ENCODE measurements at places on chromosomes 16 and 17.

GRCh38 chr16:3497771-3498170 lies 2.5 kb upstream of the C16orf90 start:
- DNase-seq: no peak

DNA sequence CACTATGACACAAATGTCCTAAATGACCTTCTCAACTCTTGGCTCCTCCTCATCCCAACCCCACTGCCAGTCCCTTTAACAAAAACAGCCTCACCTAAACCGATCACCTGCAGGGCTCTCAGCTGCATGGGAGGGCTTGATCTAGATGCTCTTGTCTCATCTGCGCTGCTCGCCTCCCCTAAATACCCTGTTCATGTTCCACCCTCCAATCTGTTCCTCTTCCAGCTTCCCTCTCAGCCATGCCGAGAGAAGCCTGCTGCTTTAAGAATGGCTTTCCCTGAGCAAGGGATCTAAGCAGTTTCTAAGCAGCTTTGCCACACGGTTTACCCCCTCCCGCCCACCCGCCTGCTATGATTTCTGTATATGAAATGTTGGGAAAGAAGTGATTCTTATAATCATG lies 23.7 kb downstream of the PIPOX start:
- no peak for DNase-seq

DNA sequence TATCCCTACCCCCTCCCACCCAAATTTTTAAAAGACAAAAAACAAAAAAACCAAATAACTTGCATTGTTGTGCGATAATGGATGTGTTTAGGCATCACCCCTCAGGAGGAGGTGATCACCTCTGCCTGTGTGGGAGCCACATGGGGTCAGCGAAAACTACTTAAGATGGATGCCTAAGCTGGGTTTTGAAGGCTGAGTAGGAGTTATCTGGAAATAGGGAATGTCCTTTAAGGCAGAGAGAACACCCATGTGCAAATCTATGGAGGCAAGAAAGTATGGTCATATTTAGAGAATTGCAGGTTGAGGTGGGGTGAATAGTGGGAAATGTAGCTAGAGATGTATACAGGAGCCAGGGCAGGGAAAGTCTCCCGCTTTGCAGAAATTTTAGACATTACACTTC lies 5.6 kb upstream of the TACO1 start:
- DNase-seq: no peak

- no peak for DNase-seq
Observed at GRCh38 chr17:76658242-76658662, 14.7 kb upstream of the ST6GALNAC1 start.

DNA sequence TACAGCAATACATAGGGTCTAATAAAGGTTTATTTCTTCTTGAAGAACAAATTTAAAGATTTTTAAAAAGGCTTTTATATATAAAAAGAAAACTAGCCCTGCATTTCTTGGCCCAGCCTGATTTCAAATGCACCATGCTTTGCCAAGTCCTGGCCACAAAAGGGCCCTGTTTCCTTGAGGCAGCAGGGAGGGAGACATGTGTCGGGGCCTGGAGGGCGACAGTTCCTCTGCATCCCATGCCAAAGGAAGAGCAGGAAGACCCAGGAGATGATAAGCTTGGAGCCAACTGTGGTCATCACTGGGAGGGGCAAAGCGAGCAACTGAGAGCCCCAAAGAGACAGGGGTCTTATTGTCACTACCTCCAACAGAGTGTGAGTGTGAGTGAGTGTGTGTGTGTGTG lies 571.5 kb upstream of the PSMD7 start:
- DNase-seq: no peak

DNA sequence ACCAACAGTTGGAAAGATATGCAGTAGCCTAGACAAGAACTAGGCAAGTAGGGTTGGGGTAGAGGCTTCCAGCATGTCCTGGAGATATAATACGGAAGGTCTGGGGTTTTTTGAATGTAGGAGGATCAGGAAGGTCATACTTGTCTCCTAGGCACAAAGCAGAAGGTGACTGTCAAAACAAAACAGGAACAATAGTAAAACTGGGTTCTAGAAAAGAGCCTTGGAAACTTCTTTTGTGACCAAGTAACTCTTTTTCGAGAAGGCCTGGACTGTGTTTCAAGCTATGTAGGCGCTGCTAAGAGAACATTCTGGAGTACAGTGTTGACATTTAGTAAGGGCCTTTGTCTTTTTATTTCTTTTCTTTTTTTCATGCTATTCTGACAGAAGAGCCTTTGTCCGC lies 26.9 kb upstream of the TENT4B start:
- DNase-seq: no peak

DNA sequence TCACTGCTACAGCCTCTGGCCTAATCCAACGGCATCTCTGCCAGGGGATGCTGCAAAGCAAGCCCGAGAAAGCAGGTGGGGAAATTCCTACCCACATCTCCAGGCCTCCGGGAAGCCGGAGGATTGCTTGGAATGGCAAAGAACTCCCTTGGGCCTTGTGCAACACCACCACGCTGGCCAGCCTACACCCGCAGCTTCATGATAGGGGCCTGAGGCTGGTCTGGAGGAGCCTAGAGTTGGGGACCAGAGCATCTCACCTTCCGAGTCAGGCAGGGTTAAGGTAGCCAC lies 20.3 kb downstream of the GGA3 start:
- DNase-seq: peak; percentile 24

GRCh38 chr16:19980632-19981265 lies 92.9 kb downstream of the GPR139 start:
- DNase-seq: no peak

- DNase-seq: peak; percentile 90
Observed at GRCh38 chr17:63445954-63446752, at the start of gene CYB561. CYB561 (minus strand) TSS chr17:63446306; CDS start chr17:63437547, 8,759 bp downstream.

DNA sequence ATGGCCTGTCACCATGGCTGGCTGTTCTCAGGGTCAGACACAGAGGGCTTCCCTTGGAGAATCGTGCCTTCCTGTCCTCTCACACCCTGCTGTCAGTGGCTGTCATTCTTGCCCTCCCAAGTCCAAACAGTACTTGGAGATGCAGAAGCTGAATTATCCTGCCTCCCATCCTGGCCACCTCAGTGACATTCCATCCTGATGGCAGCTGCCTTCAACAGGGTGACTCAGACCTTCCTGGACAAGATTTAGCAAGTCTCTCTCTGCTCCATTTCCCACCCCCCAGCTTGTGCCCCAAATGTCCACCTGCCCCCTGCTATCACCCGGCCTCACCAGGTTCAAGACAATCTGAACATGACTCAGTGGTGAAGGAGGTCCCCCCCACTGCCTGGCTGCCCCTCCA lies 4.8 kb upstream of the KRT36 start:
- DNase-seq: peak; percentile 53

DNA sequence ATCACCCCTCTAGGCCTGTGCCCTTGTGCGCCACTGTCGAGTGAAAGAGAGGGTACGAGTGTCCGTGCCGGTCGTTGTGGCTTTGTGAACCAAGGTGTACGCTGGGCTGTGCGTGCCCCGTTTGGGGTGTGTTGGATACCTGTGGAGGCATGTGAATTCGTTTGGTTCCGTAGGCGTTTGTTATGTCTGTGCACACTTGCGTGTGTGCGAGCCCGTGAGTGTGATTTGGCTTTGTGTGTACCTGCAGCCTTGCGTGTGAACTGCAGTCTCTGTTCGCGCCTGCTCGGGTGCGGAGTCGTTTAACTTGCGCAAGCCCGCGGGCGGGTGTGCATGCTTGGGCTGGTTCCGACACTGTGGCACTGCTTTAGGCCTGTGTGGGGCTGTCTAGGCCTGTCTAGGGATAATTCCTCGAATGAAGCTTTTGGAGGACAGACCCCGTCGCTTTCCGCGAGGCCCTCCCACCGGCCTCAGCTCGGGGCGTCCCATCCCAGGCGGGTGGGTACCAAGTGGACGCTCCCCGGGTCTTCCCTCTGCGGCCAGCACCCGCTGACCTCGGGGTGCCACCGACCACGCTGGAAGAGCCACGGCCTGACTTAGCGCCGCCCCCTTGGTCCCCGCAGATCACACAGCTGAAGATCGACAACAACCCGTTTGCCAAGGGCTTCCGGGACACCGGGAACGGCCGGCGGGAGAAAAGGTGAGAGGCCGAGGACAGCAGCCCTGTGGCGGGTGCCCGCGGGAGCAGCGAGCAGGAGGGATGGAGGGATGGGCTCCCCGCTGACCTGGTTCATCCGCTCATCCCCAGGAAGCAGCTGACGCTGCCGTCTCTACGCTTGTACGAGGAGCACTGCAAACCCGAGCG lies 4.4 kb downstream of the TBX2 start:
- no peak for DNase-seq

- no peak for DNase-seq
Observed at GRCh38 chr17:13569398-13570123, 32.2 kb downstream of the HS3ST3A1 start.

GRCh38 chr17:77331301-77331864 lies 190.6 kb downstream of the SEC14L1 start:
- peak; percentile 81 for DNase-seq

- no peak for DNase-seq
Observed at GRCh38 chr16:69508033-69508755, 57.6 kb upstream of the NFAT5 start.

GRCh38 chr17:18857864-18858566 lies at the start of gene PRPSAP2:
PRPSAP2 (plus strand) TSS chr17:18858131; CDS start chr17:18865834, 7,703 bp downstream.
- peak; percentile 99 for DNase-seq

DNA sequence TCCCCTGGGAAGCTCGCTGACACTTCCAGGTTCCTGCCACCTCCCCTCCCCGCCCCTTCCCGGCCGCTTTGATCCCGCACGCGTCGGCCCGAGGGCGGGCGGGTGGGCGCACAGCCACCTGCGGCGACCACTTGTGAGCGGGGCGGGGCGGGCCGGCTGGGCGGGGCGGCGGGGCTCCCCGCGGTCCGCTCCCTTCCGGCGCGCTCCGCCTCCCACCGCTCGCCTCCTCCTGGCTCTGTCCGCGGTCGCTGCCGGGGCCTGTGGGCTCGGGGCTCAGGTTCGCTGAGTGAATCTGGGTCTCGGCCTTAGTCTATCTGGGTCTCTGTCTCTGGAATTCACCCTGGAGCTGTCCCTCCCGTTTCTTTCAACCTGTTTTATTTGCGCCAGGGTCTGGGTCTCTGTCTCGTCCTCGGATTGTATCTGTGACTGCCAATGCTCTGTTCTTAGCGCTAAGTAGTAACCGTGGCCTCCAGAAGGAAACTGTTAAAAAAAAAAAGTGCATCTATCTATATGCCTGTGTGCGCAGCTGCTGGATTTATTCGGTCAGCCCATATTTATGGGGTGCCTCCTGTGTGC lies 2.7 kb upstream of the HES7 start:
- DNase-seq: no peak

DNA sequence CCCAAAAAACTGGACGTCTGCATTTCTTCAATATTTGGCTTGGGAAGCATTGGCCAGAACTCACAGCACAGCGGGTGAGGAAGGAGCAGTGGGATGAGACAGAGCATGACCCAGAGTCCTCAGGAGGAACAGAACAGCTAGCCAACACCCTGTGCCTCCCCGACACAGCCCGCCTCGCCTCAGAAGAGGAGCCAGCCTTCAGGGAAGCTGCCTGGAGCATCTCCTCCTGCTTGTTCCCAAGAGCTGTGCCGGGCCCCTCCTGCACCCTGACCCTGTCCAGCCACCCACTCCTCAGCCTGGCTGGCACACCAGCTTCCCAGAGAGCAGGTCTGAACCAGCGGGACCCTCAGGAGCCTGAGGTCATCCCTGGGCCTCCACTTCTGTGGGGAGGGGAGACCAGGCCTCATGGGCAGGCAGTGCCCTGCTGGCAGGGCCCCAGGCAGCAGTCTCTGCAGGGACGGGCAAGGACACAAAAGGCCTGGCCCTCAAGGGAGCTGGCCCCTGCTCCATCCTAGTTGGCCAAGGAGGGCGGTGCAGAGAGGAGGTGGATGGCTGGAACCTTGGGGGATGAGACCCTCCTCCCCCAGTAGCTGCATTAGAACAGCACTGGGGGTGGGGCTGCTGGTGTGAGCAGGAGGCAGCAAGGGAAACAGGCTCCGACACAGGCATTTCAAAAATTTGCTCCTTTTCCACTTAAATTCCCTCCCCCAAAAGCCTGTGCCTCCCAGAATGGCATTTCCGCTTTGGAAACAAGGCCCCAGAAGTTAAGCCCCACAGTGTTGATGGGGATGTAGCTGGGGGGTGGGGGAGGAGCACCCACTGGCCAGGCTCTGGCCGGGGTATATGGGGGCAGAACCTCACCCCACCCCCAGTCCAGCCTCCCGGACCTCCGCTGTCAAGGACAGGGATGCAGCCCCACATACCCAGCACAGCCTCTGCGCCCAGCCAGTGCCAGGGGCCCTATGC lies 1.8 kb upstream of the BCAR1 start:
- peak; percentile 72 for DNase-seq

DNA sequence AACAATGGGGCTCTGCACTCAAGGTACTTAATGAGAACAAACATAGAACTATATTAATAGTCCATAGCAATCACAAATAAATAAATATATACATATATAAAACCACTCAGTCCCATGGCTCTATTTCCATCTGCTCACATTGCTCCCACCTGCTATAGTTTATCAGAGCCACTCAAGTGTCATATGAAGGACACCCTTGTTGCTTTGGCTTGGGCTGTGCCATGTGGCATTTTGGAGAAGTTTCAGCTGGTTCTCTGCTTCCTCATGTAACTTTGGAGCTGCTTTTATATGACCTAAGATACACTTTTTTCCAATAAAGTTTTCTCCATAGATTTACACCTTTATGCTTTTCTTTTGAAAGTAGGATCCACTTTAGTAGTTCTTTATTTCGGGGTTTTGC lies 126.4 kb downstream of the KCNJ2 start:
- DNase-seq: no peak

- DNase-seq: peak; percentile 52
Observed at GRCh38 chr17:38663125-38663751, 11.5 kb downstream of the EPOP start.

DNA sequence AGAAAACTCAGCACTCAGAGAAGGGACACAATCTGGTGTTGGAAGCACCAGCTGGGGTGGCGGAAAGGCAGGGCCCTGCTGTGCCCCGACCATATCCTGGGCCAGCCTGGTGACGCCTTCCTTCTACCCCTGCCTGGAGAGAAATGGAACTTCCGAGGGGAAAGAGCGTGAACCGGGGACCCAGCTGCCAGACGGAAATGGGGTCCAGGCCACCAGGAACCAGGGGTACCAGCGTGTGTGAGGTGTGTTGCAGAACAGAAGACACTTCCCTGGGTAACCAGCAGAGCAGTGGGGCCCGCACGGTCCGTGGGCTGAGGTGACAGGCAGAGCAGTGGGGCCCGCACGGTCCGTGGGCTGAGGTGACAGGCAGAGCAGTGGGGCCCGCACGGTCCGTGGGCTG lies 6.8 kb downstream of the RAB40B start:
- no peak for DNase-seq

GRCh38 chr17:43015579-43015978 lies 6.6 kb downstream of the VAT1 start:
- DNase-seq: no peak

- peak; percentile 74 for DNase-seq
Observed at GRCh38 chr16:46743232-46743719, 4.9 kb downstream of the MYLK3 start.

GRCh38 chr17:53168413-53168812 lies 654.3 kb upstream of the KIF2B start:
- DNase-seq: no peak

DNA sequence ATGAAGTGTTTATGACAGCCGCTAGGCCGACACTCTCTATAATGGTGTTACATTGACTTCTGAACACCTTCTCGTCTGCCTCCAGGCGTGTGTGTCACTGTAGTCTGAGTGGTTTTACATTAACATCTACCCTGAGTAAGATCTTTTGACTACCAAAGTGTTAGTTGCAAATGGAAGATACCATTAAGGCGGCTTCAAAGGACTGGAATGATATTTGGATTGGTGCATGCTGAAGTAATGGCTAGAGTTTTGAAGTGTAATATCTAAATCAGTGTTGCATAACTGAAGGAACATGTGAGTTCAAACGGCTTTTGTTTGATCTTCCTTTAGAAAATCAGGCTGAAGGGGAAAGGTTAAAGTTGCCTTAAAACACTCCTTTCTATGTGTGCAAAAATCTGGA lies 52.2 kb downstream of the BCAS3 start:
- no peak for DNase-seq

Data from AG08395 (cell line).